Activated CD4-positive, alpha-beta T cell treated with anti-CD3 and anti-CD28 coated beads, Interleukin-2, amount 50 U/mL, for 24 hours (primary cell): ENCODE measurements at places on chromosomes 7 and 10.

GRCh38 chr10:121078036-121078435 is 226.9 kb downstream of the WDR11 start:
- DNase-seq: no peak

DNA sequence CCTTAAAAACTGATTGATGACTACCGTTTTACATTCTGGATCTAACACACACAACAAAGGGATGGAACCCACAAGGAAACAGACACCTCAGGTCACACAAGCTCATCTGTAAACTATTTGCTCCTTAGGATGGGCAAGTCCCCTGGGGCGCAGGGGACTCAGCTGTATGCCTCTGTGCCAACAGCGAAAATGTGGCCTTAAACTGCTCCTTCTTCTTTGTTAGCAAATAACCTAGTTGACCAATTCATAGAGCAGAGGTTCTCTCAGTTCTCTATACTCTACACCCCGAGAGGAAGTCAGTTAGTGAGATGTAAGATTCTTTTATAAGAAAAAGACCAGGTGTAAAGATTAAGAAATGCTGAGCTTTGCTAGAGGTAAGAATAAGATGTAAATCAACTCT is 181.9 kb upstream of the PRSS58 start:
- no peak for DNase-seq

DNA sequence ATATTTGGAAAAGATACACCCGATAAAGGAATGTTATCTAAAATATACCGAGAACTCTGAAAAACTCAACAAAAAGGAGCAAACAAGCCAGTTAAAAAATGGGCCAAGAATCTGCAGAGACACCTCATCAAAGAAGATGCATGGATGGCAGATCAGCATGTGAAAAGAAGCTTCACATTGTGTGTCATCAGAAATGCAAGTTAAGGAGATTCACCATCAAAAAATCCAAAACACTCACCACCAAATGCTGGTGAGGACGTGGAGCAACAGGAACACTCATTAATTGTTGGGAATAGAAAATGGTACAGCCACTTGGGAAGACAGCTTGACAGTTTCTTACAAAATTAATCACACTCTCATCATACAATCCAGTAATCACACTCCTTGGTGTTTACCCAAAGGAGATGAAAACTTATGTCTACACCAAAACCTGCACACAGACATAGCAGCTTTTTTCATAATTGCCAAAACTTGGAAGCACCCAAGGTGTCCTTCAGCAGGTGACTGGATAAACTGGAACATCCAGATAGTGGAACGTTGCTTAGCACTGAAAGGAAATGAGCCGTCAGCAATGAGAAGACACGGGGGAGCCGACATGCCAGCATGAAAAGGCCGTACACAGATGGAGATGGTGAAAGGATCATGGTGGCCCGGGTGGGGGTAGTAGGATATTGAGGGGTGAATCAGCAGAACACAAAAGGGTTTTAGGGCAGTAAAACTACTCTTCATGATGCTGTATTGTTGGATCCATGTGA is 27.9 kb upstream of the PWWP2B start:
- no peak for DNase-seq

GRCh38 chr7:116165717-116166116 is 44.6 kb upstream of the TES start:
- no peak for DNase-seq

GRCh38 chr10:118321724-118322575 is 20.2 kb downstream of the FAM204A start:
- no peak for DNase-seq

DNA sequence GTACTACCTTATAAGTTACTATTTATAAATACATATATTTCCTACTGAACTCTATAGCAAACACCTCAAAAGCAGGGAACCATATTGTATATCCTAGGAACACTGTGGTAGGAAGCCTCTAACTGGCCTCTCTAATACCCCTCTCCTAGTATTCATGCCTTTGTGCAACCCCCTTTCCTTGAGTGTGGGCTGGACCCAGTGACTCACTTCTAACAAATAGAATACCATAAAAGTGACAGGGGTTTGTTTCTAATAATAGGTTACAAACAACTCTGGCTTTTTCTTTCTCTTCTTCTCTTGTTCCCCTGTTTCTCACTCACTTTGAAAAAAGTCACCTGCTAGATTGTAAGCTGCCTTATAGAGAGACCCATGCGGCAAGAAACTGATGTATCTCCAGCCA is 51.6 kb upstream of the MACC1 start:
- no peak for DNase-seq

DNA sequence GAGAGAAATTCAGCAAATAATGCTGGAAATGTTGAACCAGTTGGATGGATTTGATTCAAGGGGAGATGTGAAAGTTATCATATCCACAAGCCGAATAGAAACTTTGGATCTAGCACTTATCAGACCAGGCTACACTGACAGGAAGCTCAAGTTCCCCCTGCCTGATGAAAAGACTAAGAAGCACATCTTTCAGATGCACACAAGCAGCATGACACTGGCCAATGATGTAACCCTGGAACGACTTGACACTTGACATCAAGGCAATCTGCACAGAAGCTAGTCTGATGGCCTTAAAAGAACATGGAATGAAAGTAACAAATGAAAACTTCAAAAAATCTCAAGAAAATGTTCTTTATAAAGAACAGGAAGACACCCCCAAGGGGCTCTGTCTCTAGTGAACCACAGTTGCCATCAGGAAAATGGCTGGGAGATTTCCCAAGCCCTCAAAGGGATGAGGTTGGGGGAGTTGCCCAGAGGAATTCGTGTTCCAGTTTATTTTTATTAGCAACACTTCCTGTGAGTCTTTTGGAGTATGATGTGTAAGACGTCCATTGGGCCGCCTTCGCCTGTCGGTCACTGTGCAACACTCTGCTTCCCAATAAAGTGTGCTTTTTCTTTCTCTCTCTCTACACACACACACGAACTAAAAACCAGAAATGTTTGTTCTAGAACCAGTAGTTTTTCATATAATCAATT is 200.0 kb downstream of the HIBADH start:
- DNase-seq: no peak

GRCh38 chr10:103353281-103353680 is 2.3 kb upstream of the PCGF6 start:
- DNase-seq: no peak

- no peak for DNase-seq
Measured at GRCh38 chr7:105655067-105655466, 73.8 kb upstream of the EFCAB10 start.

GRCh38 chr10:49745756-49746155 is 16.4 kb downstream of the OGDHL start:
- no peak for DNase-seq

- DNase-seq: no peak
Measured at GRCh38 chr7:94223375-94224084, 171.2 kb upstream of the COL1A2 start.

GRCh38 chr7:88387368-88387767 is 80.7 kb upstream of the STEAP4 start:
- no peak for DNase-seq

- no peak for DNase-seq
Measured at GRCh38 chr7:128672927-128673517, 930 bp downstream of the GARIN1A start.

DNA sequence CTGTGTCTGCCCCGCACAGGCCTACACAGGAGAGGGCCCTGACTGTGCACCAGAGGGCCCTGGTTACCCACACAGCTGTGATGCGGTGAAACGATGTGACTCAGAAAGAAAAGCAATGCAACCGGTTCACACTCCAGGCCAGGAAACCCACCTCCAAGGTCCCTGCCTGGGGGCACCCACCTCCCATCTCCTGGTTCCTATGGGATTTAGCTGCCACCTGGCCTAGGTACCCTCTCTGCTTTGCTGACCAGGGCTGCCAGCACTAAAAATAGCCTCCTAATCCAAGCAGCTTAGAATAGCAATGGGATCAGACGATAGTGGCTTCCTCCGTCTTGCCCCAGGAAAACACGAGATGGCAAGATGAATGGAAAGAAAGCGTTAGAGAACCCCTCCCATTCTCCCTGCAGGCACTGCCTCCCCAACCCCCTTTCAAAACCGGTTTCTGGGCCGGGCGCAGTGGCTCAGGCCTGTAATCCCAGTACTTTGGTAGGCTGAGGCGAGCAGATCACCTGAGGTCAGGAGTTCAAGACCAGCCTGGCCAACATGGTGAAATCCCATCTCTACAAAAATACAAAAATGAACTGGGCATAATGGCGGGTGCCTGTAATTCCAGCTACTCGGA is 12.4 kb downstream of the RBP3 start:
- DNase-seq: no peak

DNA sequence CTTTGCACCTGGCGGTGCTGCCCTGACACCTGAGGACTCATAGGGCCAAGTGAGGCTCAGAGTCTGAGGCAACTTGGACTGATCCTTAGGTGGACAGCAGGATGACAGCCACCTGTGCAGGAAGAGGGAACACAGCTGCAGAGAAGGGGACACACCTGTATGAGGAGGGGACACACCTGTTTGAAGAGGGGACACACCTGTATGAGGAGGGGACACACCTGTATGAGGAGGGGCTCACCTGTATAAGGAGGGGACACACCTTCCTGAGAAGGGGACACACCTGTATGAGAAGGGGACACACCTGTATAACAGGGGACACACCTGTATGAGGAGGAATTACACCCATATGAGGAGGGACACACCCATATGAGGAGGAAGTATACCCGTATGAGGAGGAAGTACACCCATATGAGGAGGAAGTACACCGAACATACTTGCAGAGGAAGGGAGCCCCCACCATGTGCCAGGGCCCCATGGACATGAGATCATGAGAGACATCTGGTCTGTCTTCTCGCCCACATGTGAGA is 285.9 kb downstream of the ADARB2 start:
- no peak for DNase-seq

- DNase-seq: no peak
Measured at GRCh38 chr10:63766745-63767137, 245.5 kb downstream of the REEP3 start.

DNA sequence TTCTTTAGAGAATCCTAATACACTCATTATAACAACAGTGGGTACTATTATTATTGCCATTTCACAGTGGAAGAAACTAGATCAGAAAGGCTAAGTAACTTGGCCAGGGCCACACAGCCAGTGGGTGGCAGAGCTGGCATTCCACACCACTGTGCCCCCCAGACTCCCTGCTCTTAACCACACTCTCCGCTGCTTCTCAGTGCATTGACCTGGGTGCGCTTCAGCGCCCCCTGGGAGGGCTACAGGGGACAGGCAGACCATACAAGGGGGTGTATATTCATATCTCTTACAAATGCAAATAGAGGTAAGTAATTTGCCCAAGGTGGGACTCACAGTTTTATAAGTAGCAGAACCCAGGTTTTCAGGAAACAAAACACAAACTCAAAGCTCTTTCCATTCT is 77.0 kb upstream of the NMT2 start:
- no peak for DNase-seq

GRCh38 chr7:150524018-150524417 is 9.3 kb downstream of the GIMAP7 start:
- DNase-seq: no peak

DNA sequence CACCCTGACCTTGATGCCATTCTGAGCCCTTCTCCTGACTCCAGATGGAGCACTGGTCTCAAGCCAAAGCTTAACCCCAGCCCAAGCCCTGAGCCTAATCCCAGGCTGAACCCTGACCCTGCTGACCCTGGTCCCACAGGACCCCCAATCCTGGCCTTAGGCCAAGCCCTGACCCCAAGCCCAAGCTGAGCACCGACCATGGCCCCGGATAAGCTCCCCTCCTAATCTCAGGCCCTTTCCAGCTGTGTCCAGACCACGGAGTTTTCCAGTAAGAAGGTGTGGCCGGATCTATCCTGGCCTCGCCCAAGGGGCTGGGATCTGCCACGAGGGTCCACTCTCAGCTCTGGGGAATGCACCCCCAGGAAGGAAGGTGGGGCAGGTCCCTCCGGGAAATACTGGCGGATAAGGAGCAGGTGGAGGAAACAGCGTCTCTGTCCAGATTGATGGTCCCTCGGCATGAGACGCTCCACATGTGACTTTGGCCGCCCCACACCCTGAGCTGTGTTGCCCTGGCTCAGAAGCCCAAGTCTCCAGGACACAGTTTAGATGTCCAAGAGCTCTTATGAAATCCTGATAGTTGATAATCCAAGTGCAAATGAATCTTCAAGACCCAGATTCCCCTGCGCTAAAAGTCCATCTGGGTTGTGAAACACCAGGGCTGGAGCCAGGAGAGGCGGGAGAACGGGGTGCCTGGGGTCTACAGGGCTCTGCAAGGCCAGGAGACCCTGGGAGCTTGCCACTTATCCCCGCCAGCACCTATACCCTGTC is 10.4 kb downstream of the ELN start:
- no peak for DNase-seq

DNA sequence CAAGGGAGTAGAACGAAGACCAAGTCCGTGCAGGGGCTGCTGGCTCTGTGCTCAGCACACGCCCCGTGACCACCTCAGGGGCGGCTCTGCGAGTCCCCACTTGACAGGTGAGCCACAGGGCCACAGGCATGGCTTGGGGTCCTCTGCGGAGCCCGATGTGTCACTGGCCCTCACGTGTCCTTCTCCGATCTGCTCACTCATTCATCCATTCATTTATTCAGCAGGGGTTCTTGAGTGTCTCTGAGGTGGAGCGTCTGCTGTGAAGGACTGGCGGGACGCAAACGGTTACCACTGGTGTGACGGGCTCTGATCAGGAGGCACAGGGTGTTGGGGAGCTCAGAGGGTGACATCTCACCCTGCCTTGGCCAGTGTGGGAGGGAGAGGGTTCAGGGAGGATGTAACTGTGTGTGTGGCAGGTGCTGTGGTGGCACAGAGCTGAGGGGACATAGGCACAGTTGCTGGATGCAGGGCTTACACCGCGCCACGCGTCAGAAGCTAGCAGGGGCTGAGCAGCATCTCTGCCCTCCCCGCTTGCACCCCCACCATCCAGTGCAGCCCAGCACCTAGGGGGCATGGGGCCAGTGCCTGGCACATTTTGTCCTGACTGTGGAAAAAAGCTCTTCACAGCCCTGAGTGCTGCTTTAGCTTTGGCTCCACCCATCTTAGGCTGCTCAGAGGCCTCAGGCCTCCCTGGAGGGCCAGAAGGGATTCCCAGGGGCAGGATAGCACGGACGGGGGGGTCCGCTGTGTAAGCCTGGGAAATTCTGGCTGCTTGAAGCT is 116.8 kb downstream of the LHPP start:
- DNase-seq: no peak

- no peak for DNase-seq
Measured at GRCh38 chr10:43294241-43294658, 27.4 kb upstream of the RASGEF1A start.

GRCh38 chr7:37201876-37202198 is 246.8 kb downstream of the ELMO1 start:
- DNase-seq: no peak
